ENCODE measurements at places on chromosomes 1 and 21. TPM values are rescaled to one million over a fixed set of nuclear protein-coding genes. Genes with fewer than 3 reads are reported as not detected.
A peak's percentile ranks its signal among the peaks of the same experiment; 100 is the strongest.

Gene APCS
- total RNA-seq: not detected

Gene LCE1E
- total RNA-seq: not detected

Gene SMPDL3B
- 0.28 TPM for total RNA-seq

Gene WDTC1
- 20.4 TPM for total RNA-seq

- ATAC-seq: peak; percentile 42
These were observed 38.2 kb upstream of the WASF2 start for GRCh38 chr1:27527890-27528817.

DNA sequence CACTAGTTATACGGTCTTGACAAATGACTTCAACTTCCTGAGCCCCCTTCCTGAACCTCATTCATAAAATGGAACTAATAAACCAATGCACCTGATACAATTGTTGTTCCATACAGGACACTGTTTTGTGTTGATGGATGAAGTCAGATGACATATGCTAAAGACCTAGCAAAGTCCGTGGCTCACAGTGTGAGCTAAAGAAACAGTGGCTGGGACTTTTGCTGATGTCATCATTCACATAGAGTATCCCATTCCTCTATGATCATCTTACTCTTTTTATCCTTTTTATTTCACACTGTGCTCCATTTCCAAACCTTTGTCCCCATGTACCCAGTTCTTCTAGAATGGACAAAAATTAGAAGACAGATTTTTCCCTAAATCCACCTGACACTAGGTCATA is 83.7 kb upstream of the KAZN start:
- no peak for ATAC-seq

Data from activated T-helper 17 cell treated with anti-CD3 and anti-CD28 coated beads, Interleukin-2, amount 50 U/mL, for 72 hours (primary cell).